ENCODE measurements at places on chromosomes 6 and 20.

DNA sequence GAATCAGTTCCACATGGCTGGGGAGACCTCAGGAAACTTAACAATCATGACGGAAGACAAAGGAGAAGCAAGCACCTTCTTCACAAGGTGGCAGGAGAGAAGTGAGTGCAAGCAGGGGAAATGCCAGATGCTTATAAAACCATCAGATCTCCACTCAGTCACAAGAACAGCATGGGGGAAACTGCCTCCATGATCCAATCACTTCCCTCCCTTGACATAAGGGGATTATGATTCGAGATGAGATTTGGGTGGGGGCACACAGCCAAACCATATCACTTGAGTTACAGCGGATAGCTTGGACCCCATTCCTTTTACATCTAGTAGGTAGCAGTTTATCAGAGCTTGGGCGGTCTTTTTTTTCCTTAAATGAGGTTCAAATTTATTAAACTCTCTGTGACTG is 19.1 kb downstream of the AFDN start:
- DNase-seq: no peak

- DNase-seq: no peak
These were observed 18.3 kb upstream of the AMD1 start for GRCh38 chr6:110856296-110856695.

GRCh38 chr6:166202321-166202733 is 34.7 kb upstream of the TBXT start:
- no peak for DNase-seq

- no peak for DNase-seq
These were observed 91.9 kb downstream of the CCDC170 start for GRCh38 chr6:151585741-151586140.

GRCh38 chr20:62597416-62598115 is 44.7 kb upstream of the SLCO4A1 start:
- DNase-seq: no peak

DNA sequence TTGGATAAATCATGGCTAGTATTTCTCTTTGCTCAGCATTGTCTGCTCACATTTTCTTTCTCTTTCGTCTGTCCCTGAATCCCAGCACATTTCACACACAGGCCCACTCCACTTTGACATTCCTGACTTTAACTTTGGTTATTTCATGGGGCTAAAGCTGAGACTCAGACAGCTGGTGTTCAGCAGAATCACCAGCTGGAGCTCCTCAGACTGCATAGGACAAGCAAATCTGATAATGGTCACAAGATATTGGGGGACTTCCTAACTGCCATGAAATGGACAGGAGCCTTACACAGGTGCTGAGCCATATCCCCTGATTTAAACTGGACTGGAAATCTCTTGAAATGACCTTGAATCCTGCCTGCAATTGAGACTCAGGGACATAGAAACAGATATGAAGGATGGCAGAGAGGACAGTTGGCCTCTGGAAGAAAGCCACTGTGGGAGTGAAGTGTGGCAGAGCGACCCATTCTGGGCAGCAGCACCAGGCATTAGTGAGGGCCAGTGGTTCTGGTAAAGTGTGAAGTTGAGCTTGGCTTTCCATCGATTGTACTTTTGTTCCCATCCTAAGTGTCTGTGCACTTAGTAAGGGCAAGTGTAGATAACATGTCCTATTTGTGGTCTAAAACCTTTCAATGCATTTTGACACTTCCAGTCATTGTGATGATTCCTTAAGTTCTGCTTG is 10.0 kb upstream of the IFNGR1 start:
- DNase-seq: no peak

GRCh38 chr20:44392776-44393607 is 37.5 kb downstream of the HNF4A start:
- DNase-seq: no peak

GRCh38 chr6:14676064-14676463 is 558.5 kb downstream of the CD83 start:
- DNase-seq: no peak

GRCh38 chr6:41824571-41825569 is 37.4 kb downstream of the TOMM6 start:
- no peak for DNase-seq

DNA sequence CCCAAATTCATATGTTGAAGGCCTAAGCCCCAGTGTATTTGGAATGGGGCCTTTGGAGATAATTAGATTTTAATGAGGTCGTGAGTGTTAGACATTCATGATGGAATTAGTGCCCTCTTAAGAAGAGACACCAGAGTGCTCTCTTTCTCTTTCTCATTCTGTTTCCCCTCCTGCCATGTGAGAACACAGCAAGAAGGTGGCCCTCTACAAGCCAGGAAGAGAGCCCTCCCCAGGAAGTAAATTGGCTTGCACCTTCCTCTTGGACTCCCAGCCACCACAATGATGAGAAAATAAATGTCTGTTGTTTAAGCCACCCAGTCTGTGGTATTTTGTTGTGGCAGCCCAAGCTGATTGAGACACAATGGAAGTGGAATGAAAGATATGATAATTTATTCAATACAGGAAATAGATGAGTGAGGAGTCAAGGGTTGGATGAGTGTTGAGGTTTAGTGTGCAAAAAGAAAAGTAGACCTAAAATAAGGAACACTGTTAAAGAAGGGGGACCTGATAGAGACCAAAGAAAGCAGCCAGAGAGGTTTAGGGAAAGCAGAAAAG is 25.9 kb upstream of the ATXN1 start:
- no peak for DNase-seq

DNA sequence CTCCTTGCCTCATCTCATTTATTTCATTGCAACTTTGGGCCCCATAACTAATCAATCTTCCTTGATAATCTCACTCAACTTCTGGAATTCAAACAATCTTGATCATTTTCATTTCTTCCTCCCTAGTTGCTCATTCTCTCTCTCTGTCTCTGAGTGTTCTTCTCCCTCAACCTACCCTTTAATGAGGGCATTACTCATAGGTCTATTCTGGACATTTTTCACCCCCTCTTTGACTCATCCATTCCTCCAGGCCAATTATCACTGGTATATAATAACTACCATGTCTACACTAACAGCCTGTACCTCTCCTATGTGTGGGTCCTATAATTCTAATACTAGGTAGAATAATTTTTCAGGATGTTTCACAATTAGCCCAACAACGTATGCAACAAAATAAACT is 78.8 kb downstream of the COL21A1 start:
- DNase-seq: no peak

- DNase-seq: no peak
These were observed 174.9 kb downstream of the ANKRD60 start for GRCh38 chr20:58053391-58054055.

DNA sequence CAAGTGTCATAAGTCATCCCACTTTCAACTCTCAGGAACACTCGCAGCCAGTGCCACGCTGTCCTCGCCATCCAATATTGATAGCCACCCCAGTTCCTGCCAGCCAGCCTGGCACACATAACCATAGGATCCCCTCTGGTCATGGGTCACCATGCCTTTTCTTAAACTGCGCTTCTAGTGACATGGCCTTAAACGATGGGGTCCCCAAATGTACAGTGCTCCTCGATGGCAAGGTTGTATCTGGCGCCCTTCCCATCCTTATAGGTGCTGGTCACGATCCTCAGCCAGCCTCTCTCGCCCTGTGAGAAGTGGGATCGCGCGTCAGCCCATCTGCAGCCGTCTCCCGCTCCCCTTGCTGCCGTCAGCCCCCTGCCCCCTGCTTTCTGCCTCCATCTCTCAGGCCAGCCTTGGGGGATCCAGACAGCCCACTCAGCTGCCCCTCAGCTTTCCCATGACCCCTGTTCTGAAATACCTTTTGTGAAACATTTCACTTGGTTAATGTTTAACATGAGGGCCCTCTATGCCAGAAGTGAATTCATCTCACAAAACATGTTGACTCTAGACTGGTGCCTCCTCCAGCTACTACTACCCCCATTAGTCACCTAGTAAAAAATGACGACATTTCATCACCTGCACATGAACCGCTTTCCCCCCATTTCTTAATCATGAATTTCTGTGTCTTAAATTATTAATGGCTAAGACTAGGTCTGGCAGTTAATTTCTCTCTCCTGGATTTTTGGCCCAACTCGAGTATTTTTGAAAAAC is 11.4 kb downstream of the CTSZ start:
- no peak for DNase-seq

- no peak for DNase-seq
These were observed 78.7 kb upstream of the MYL9 start for GRCh38 chr20:36462440-36463211.

Measured in HTR-8/SVneo (cell line).